Activated naive CD4-positive, alpha-beta T cell treated with anti-CD3 and anti-CD28 coated beads, Interleukin-2, amount 50 U/mL, for 16 hours (primary cell): ENCODE measurements at places on chromosomes 3 and 15.

DNA sequence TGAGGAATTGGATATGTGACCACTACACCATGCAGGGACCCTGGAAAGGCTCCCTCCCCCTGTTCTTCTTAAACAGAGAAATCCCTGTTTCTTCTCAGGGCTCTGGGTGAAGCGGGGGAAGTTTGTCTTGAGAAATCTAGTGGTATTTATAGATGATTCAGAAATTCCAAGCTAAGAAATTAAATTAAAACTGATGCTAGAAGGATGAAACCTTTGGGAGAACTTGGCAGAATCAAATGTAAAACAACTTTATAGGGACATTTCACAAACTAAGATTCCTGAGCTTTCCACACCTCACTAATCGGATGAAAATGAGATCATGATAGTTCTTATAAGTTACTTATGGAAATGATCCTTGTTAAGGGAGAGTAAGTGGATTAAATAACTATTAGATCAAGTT is 54.2 kb downstream of the FBXL2 start:
- no peak for DNase-seq

- no peak for DNase-seq
These were observed 1.8 kb downstream of the WWTR1 start for GRCh38 chr3:149655826-149656574.

DNA sequence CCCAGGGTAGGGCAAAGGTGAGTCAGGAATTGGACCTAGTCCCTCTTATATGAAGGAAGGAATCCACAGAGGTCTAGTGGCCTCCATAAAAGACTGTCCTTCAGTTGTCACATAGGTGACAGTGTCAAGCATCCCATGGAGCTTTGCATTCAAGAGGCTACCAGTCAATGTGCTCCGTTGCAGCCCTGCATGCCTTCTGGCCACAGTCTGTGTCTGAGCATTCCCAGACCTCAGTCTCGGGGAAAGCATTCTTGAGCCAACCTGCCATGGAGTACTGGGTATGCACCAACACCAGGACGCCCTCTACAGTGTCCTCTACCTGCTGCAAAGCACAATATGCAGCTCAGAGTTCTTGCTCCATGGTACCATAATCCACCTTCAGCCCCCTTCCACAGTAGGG is 46.7 kb upstream of the VGLL3 start:
- no peak for DNase-seq

DNA sequence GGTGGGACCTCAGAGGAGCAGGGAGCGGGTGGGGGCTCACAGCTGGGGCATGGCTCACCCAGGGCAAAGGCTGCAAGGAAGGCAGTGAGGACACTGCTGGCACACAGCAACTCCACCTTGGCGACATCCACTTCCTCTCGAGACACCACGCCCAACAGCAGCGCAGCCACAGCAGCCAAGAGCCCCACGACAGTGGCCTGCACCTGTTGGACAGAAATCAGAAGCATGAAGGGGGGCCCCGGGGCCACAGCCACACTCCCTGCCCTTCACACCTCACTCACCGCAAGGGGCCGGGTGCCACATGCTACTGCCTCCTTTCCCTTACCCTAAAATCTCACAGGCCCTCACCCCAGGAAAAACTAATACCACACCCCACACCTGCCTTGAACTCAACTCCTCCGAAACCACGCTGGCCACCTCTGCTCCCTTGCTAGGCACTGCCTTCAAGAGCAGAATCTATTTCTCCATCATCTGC is 57.3 kb downstream of the ROPN1B start:
- DNase-seq, result no peak

DNA sequence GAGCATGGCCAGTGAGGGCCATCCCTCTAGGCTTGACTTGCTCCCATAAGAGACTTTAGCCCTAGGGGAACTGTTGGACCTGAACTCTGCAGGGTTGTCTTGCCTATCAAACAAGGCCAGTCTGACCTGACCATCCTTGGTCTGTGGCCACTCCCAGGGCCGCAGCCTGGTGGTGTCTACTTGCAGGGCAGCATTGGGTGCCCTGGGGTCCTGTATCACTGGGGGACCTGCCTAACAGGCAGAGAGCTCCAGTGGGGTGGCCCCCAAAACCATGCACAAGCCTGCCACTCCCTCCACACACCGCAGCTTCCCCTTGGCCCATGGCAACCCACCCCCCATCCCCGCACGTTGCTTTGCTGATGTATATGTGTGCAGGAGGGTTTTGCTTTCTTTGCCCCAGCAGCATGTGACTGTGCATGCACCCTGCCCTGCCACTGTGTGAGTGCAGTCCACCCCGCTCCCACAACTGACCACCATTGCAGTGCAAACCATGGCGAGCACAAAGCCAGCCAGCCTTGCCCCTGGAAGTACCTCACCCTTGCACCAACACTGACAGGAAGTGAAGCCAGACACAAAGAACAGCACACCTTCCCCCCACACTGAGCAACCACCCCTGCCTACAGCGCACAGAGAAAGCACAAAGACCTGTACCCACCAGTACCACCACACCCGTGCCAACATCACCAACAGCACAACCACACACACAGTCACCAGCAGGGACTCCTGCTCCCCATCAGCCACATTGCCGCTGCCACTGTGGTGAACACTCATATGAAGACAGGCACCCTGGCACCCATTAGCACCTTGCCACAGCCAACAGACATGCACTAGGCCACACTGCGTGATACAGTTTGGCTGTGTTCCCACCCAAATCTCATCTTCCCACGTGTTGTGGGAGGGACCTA is 88.8 kb downstream of the SENP7 start:
- no peak for DNase-seq
